ENCODE measurements at places on chromosomes 7 and 10. TPM values are rescaled to one million over a fixed set of nuclear protein-coding genes. Genes with fewer than 3 reads are reported as not detected.

GRCh38 chr10:4062072-4062471 is 277.1 kb upstream of the KLF6 start:
- no peak for DNase-seq

DNA sequence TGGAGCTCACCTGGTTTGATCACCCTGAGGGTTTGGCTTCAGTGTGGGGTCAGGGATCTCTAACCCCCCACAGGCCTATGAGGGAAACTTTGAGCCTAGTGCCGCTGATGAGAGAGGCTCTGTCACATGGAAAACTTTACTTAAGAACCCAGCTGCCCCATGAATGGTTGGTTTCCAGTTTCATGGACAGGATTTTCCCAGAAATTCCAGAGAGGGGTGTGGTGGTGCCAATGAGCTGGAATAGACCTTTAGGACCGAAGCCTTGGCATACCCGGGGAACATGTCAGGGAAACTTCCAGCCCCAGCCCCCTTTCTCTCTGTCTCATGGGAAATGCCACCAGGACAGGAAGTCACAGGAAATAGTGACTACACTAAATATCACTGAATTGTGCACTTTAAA is 36.9 kb downstream of the AKR1B1 start:
- peak; percentile 98 for DNase-seq

DNA sequence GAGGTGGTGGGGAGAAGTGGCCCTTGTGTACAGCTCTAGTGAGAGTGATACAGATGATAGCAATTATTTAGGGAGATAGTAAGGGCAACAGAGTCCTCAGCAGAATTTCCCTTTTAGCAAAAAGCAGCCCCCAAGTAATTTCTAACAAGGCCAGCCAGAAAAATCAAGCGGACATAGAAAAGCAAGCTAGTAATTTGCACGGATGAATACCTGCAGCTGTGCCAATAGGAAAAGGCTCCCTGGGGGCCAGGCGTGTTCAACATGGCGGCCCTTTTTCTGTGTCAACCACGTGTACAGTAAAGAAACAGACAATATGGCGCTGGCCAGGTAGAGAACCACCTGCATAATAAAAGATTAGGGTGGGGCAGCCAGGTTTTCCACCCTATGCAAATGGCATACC is 7.4 kb downstream of the MCM10 start:
- DNase-seq: no peak

- peak; percentile 75 for DNase-seq
Measured at GRCh38 chr7:130865408-130866236, 131.6 kb upstream of the KLF14 start.

DNA sequence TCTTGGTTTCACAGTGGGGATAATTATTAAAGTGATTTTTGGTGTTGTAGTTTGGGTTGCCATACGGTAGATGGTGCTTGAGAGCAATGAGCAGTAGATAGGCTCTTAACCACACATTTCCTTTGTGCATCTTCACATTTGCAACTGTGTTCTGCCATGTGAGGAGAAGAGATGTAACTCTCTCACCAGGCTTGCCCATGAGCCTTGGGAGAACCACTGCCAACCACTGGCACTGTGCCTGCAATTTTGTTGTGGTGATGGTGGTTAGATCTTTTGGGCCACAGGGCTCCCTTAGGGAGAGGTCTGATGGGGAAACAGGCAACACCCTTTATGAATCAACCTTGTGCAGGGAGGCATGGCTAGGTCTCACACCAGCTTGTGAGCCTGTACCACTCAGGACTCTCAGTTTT is 204.3 kb downstream of the CCDC7 start:
- peak; percentile 77 for DNase-seq

- DNase-seq: peak; percentile 70
Measured at GRCh38 chr7:114943953-114944744, 22.3 kb downstream of the MDFIC start.

GRCh38 chr7:143492799-143493739 is 15.4 kb downstream of the TAS2R41 start:
- DNase-seq: no peak

- DNase-seq: no peak
Measured at GRCh38 chr7:112076324-112076723, 129.9 kb downstream of the DOCK4 start.

- DNase-seq: no peak
Measured at GRCh38 chr10:84172467-84173356, 889 bp upstream of the GPR15LG start.

GRCh38 chr7:46774515-46774914 is 807.4 kb downstream of the TNS3 start:
- DNase-seq: no peak

GRCh38 chr7:44569959-44570358 is 3.7 kb downstream of the DDX56 start:
- no peak for DNase-seq

DNA sequence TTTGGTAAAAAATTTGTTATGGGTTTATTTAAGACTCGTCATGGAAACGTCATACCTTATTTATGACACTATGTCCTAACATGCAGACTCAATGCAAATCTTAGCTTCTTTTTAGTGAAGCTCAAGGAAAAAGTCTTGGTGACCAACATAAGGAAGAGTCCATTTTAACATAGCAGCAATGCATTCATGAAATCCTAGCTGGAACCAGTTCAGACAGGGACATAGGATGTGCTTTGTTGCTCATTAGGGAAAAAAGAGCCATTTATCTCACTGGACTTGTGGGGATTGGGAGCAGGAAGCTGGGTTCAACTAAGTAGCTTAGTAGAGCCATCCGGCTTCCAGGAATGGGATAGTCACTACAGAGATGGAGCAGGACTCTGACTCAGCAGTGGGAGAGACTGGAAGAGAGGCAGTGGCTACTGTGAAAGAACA is 100.7 kb upstream of the DKK1 start:
- peak; percentile 70 for DNase-seq

DNA sequence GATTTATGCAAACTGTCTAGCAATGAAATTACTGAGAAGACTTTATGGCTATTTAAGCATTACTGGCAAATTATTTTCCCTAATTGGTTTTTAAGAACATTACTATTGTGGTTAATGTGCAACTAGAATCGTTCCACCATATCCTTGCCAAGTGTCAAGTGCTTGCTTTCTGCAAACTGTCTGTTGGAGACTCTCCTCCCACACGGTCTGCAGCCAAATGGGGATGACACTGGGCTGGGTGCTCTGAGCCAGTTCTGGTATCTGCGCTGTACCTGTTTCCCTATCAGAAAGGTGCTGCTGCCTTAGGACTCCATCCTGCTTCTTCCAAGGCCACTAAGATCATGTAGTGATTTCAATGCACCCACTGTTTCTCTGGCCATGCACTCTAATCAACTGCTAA is 110.4 kb downstream of the RAMP3 start:
- no peak for DNase-seq

- DNase-seq: no peak
Measured at GRCh38 chr7:84058311-84059076, 136.1 kb downstream of the SEMA3A start.

GRCh38 chr10:17737027-17737965 is 14.7 kb upstream of the TMEM236 start:
- DNase-seq: peak; percentile 39

DNA sequence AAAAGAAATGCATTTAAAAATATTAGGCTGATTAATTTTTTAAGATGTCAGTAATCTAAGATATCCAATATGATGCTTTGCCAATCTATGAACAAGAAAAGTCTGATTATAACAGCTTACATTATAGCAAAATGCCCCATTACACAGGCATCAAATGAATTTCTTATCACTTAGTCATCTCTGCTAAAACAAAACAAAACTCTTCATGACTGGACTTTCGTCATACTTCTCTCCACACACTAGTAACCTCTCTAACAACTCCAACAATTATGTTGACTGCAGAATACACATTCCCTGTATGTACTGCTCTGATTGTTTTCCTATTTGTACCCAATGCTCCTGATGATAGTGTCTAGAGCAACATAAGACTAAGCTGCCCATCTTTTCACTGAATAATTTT is 3.8 kb upstream of the MKI67 start:
- no peak for DNase-seq

The MMD2 gene
- not detected for total RNA-seq

The GBF1 gene
- total RNA-seq: 62.8 TPM

The C10orf67 gene
- not detected for total RNA-seq

The HACD1 gene
- total RNA-seq: 123 TPM

The PHYHIPL gene
- total RNA-seq: not detected

The H2BK1 gene
- not detected for total RNA-seq

The MSRB2 gene
- total RNA-seq: 21.4 TPM

The NKX1-2 gene
- total RNA-seq: not detected

The TNS3 gene
- total RNA-seq: 241 TPM
